CD8-positive, alpha-beta memory T cell (primary cell): ENCODE measurements at places on chromosomes 1 and 21.

DNA sequence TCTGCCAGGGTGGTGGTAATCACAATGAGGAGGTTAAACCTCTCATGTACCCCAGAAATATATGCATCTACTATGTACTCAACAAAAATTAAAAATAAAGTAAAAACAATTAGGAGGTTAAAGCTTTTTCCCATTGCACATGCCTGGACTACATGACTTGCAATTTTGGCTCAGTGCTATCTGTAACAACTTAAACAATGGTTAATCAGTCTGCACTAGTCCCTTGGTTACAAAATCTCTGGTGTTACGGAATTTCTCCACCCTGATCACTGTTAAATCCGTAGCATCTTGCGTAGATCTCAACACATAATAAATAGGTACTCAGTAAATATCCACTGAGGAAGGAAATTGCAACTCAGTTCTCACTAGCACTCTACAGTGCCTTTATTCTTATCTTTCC, 66.5 kb downstream of the SDCCAG8 start:
- no peak for DNase-seq

DNA sequence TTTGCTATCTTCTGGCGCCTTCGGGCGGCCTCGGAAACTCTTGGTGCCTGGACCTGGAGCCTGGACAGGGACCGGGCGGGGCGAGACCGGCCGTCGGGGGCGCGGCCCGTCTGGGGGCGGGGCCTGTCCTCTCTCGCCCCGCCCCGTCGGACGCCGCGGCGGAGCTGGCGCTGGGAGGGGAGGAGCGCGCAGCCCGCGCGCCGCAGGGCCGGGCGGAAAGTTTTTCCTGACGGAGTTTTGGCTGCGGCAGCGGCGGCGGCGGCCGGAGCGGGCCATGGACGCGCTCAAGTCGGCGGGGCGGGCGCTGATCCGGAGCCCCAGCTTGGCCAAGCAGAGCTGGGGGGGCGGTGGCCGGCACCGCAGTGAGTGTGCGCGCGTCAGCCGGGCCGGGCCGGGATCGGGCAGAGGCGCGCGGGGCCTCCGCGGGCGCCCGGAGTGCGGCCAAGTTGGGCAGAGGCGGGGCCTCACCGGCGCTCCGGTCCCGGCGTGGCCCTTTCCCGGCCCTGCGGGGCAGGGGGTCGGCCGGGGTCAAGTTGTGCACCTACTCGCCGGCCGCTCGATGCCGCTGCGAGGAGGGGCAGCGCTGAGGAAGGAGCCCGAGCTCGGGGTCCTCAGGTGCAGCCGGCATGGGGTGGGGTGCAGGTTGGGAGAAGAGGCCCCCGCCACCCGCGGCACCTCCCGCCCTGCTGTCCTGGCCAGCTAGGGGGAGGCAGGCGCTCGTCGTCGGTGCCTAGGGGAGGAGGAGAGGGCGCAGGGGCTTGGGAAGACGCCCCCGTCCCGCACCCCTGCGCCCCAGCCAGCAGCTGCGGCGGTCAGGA, at the start of gene LDLRAP1:
LDLRAP1 (plus strand) TSS at position 182 of the 818 bp plus-strand sequence; CDS start at position 275, 93 bp downstream.
- DNase-seq: peak; percentile 63

DNA sequence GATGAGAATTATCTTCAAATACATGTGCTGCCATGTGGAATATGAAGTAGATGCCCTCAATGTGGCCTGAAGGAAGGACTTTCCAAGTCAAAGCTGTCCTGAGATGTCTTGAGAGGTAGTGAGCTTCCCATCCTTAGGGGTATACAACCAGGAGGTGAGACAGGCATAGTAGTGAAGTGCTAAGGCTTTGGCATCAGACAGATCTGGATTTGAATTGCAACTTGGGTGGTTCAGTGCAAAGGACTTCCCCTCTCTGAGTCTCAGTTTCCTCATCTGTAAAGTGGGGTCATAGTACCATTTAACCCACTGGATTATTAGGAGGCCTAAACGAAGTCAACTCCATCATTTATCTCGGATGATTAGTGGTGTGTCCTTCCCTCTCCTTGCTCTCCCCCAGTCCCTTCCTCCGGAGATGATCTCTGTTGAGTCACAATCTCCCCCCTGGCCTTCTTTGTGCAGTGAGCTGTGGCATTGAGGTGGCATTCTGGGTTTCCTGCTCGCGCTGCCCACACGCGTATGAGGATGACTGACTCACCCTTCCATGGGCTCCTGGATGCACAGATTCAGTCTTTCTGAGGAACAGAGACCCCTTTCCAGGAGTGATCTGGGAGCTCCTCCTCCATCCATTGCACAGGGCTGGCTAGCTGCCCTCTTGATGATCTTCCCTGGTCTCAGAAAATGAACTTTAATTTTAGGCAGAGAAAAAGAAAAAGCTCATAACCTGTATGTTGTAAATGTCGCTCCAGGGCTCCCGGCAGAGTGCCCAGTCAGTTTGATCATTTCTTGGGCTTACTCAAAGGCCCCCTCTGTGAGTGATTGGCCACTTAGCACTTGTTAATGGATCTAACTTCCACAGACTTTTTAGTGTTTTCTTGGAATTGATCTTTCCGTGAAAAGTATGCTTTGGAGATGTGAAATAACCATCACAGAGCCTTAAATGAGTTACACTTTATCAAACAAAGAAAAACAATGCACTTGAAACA, 354.6 kb downstream of the PTPRU start:
- no peak for DNase-seq

DNA sequence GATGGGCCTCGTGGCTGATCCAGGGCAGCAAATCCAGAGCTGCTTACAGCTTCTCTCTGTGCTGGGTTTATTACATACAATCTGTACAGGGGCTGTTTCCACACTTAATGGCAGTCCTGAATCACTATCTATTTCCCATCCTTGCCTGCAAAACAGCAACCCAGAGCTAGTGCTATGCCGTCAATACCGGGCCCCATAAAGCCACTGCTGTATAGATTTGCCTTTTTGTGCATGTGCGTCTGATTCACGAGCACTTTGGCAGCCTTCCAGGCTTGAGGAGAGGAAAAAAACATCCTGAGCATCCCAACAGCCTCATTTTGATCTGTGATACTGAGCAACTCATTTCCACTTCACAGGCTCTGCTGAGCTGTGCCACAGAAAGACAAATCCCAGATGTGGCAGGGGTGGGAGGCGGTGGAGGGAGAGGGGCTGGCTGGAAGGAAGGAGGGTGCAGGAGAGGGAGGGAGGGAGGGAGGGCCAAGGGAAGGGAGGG, 65.2 kb upstream of the TARBP1 start:
- DNase-seq: no peak

DNA sequence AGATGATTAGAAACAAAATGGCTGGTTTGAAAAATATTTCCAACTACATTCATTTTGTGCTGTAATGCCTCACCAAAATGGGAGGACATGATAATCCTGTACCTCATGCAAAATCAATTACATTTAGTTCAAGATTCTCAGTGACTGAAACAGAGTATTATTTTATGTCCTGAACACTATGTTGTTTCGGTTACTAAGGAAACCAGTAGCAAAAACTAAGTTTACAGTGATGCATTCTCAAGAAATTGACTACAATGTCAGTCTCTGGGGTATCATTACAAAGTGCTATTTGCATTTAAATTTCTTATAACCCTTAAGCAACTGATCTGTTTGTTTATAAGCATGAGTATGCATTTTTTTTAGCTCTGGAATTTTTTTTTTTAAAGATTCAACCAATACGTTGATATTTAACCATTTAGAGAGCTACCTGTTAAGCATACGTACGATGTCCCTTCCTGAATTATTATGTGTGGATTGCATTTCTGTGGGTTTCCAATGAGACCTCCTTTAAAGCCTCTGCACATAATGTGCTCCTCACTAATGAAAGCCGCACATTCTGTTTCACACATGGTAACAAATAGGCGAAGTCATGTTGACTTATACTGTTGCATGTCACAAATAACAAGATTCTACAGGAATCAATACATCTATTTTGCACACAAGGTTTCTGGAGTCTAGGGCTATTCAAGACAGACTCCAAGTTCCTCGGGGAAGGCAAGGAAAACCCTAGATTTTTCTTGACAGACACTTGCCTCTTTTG, 1035.7 kb downstream of the ADGRL2 start:
- no peak for DNase-seq

DNA sequence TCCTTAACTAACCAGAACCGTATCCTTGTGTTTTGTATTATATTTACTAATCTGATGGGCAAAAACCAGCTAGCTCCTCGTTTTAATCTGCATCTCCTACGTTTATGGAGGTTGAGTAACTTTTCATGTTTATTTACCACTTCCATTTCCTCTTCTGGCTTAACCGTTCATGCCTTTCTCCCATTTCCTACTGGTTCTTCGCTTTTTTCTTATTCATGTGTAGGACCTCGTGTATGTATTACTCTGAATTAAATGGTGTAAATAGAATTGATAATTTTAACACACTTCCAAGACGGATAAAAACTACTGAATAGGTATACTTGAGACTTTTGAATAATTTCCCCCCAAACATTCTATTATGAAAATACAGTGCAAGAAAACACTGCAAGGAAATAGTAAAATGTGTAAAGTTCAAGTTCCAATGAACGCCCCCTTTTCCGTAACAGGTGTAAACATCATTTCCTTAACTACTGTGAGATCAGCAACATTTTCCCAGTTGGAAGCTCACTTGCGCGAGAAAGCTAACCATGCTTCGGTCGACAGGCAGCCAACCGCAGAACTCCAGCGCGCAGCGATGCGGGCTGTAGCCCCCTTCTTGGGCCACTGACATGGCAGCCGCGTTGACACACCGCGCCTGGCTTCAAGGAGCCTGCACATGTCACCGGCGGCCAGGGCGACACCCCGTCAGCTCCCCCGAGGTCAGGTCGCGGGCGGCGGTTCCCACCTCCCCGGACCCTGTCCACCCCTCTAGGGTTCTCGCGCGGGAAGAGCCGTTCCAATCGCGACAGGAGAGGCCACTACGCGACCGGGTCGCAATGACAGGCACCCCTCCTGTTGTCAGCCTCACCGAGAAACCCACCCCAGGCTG, 816 bp downstream of the EDEM3 start:
- peak; percentile 65 for DNase-seq

- no peak for DNase-seq
Measured at GRCh38 chr1:77958850-77959249, 20.0 kb downstream of the FUBP1 start.

GRCh38 chr1:221240690-221241089, 361.4 kb downstream of the HLX start:
- DNase-seq: no peak

- DNase-seq: no peak
Measured at GRCh38 chr1:11948822-11949458, 14.4 kb downstream of the PLOD1 start.

DNA sequence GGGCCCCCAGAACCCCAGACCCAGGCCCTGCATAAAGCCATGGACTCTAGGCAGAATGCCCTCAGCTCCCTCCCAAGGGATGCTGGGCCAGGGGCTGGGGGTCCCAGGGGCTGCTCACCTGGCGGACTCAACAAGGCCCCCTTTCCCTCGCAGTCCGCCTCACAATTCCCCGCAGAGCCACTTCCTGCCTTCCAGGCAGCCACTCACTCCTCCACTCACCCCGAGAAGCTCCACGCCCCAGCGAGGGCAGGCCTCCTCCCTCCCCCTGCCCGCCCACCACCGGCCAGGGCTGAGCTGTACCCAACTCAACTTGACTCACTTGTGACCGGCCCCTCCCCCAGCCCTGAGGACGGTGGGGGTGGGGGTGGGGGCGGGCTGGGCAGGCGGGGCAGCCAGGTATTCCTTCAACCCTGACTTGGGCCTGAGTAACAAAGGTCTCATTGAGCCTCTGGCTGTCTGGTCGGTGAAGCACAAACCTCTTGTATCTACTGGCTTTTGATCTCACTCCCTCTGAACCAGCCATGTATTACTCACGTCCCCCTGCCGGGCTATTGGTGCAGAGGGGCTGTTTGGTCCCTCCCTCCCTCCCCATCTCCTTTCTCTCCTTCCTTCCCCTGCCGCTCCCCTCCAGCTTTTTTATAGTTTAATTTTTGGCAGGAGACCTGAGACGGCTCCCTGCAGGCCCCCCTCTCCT, 5.9 kb downstream of the BLACAT1 start:
- DNase-seq: no peak

GRCh38 chr1:1678581-1679380, 13.8 kb downstream of the SLC35E2B start:
- DNase-seq: no peak

GRCh38 chr1:64476251-64476952, 6.5 kb downstream of the CACHD1 start:
- DNase-seq: no peak

DNA sequence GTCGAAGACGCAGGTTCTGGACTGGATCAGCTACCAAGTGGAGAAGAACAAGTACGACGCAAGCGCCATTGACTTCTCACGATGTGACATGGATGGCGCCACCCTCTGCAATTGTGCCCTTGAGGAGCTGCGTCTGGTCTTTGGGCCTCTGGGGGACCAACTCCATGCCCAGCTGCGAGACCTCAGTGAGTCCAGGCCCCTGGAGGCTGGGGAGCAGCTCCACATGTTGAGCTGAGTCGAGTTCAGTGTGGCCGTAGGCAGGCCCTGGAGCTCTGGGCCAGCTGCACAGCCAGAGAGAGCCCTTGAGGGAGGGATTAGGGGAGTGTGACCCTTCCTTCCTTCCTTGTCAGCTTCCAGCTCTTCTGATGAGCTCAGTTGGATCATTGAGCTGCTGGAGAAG, 1.6 kb downstream of the ELF3 start:
- no peak for DNase-seq

GRCh38 chr21:28793043-28793442, 199.6 kb downstream of the LTN1 start:
- no peak for DNase-seq

GRCh38 chr1:59393211-59394180, 96.6 kb downstream of the FGGY start:
- DNase-seq: no peak

- DNase-seq: peak; percentile 26
Measured at GRCh38 chr1:228735871-228736586, 750 bp downstream of the RHOU start.

GRCh38 chr1:232260861-232261260, 369.1 kb downstream of the SIPA1L2 start:
- no peak for DNase-seq

DNA sequence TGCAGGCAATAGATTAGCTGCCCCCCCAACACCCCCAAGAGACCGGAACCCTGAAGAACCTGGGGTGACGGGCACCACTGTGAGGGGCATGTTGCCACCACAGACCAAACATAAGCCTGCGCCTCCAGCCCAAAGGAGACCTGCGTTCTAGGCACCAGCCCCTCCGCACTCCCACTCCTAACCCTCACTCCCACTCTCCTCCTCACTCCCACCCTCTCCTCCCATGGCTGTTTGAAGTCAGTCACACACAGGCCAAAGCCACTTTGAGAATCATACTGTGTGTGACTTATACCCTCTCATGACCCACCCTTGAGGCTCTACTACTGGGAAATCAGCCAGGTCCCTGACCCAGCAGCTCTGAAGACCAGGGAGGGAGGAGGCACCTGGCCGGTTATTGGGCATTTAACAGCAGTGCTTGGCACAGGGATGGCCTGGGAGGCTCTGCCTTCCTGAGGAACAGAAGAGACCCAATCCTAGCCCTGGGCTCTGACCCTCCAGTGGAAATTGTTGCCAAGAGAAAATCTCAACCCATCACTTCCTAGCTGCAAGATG, 43.5 kb downstream of the FBXO2 start:
- no peak for DNase-seq

GRCh38 chr1:153553830-153554541, 4.9 kb upstream of the S100A3 start:
- DNase-seq: no peak
